ENCODE measurements at places on chromosomes 11 and 22.

GRCh38 chr22:28942801-28943500 lies 59.6 kb downstream of the ZNRF3 start:
- DNase-seq = no peak

DNA sequence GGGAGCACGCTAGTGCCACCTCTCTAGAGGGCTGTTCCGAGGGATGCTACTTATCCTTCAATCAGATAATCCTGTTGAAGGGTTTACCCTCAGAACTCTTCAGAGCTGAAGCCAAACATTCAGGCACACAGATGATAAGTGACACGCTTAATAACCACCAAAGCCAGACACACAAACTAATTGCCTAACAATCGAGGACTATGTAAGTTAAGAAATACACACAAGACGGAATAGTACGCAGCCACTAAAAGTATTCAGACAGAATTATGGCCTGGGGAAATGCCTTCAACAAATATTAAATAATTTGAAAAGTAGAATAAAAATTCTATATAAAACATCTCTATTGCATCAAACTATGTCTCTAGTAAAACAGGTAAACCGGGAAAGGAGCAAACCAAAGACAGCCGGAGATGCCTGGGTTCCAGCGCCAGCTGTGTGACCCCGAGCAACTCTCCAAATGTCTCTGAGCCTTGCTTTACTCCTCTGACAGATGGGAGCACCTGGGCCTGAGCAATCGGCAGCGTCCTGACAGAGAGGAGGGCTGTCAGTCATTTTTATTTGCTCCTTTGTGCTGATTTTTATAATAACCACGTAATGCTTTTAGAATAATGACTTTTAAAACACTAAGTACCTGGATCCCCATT lies 11.3 kb downstream of the LRFN4 start:
- DNase-seq = no peak

GRCh38 chr11:73759610-73760134 lies 1.2 kb downstream of the RAB6A start:
- DNase-seq = no peak

- DNase-seq = no peak
Observed at GRCh38 chr22:37967147-37967546, 13.6 kb downstream of the POLR2F start.

GRCh38 chr22:39900306-39901227 lies at the start of gene GRAP2:
TSS of gene GRAP2 (plus strand) at chr22:39901084. CDS start at chr22:39947107, 46,023 bp downstream.
- DNase-seq = no peak

All from stimulated activated CD4-positive, alpha-beta T cell treated with anti-CD3 and anti-CD28 coated beads, Interleukin-4, amount 100 ng/mL, for 48 hours (primary cell).